ENCODE measurements at places on chromosomes 16 and 17.

GRCh38 chr17:40436636-40437035 is 6.6 kb upstream of the IGFBP4 start:
- no peak for DNase-seq

- peak; percentile 58 for DNase-seq
These were observed 3.2 kb upstream of the CDK5RAP3 start for GRCh38 chr17:47967607-47968252.

DNA sequence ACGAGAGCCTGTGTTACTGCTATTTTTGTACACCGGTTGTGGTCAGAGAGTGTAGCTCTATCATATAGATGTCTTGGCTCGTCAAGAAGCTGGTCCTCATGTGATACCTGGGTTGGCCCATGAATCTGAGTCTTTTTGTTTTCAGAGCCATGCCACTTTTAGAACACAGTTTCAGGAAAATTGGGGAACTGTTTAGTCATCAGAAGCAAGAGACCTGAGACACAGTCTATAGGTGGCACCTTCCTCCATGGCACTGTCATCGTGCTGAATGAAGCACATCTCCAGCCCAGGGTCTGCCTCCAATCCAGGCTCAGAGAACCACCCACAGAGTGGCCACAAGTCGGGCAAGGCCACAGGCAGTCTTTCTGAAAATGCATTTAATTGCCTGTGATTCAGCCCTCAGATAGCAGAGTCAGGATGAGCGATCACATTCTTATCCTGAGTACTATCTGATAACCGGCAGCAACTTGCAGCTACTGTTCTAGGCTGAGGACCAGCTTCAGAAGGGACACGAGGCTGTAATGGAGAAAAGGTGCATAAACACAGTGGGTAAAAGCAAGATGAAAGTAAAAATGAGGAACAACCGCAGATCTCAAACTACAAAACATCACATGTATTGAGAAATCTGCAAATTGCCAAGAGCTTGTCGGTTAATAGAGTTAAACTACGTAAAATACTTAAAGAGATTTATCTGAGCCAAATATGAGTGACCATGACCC is 14.2 kb upstream of the HAPSTR1 start:
- DNase-seq = no peak

- DNase-seq = peak; percentile 71
These were observed 2.1 kb downstream of the CPPED1 start for GRCh38 chr16:12801511-12802042.

GRCh38 chr17:9283909-9284308 is 262.6 kb downstream of the NTN1 start:
- no peak for DNase-seq

DNA sequence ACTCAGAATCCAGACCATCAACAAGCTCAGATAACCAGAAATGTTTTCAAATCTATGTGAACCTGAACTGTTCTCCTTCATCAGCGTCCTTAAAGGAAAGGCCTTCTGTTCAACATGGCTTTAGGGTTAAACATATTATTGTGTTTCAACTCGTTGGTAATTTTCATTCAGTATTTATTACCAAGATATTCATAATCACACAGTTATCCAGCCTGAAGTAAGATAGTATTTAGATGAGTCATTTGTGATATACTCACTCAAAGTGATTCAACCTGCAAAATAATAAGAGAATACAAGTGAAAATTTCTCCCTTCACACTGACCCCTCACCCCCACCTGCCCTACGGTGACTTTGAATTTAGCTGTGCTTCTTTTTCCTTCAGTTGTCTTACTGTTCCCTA is 3.0 kb downstream of the CYLD start:
- DNase-seq = no peak

GRCh38 chr16:3881499-3881990 is 1.0 kb upstream of the CREBBP start:
- DNase-seq = no peak

- no peak for DNase-seq
These were observed 1.3 kb upstream of the CPSF4L start for GRCh38 chr17:73262676-73263642.

DNA sequence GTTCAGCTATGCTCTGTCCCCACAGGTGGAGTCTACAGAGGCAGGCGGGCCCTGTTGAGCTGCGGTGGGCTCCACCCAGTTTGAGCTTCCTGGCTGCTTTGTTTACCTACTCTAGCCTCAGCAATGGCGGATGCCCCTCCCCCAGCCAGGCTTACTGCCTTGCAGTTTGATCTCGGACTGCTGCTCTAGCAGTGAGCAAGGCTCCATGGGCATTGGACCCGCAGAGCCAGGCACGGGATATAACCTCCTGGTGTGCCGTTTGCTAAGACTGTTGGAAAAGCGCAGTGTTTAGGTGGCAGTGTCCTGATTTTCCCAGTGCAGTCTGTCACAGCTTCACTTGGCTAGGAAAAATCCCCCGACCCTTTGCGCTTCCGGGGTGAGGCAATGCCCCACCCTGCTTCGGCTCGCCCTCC is 89.1 kb downstream of the BCAS3 start:
- DNase-seq = no peak

DNA sequence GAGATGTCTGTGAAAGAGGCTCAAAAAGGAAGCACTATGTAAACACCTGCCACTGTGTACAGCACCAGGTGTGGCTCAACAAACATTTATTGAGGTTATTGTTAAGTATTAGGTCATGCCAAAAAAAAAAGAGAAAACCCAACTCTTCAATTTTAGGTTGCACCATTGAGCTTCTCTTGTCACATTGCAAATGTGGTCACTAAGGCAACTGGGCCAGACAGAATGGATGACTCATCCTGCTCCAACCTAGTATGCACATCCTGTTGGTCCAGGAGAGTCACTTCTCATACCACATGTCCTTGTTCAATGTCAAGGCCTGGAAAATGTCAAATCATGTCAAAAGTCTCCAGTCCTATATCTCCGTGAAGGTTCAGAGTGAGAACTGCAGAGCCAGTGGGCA is 25.0 kb downstream of the HOXB1 start:
- DNase-seq = peak; percentile 77

DNA sequence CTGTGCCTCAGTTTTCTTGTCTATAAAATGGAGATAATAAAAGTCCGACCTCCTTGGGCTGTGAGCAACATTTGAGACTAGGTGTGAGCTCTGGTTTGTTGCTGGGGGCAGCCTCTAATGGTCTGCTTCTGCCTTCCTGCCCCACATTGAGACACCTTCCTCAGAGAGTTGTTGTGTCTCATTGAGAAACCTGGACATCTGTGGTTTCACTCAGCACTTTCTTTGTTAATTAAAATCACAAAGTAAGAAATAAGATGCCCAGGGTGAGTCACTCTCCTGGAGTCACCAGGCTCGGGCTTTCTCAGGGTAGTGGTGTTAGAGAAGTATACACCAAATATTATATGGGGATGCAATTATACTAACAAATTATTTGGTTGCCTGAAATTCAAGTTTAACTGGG is 389.2 kb upstream of the SALL1 start:
- peak; percentile 30 for DNase-seq

- no peak for DNase-seq
These were observed 43.6 kb downstream of the NFATC3 start for GRCh38 chr16:68128577-68129305.

DNA sequence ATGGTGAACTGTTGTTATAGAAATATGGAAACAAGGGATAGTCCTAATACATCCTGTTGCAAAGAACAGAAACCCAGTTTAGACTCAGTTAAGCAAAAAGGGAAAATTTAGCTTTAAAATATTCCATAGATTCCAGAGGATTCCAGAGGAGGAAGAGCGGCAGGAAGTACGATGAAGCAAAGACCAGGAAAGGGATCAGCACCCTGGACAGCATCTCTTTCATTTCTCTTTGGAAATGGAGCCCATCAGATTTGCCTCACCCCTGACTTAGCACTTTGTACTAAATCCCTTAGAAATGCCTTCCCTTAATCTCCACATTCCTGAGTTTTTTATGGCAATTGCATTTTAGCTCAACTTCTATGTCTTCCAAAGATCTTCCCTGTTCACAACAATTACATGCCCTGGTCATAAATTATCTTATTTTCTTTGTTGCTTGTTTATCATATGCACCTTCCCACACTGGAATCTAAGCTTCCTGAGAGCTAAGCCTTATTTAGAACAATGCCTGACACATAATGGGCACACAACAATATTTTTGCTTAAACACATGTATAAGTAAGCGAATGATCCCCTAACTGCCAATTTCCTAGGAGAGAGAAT is 150.0 kb upstream of the RBFOX1 start:
- DNase-seq = no peak

DNA sequence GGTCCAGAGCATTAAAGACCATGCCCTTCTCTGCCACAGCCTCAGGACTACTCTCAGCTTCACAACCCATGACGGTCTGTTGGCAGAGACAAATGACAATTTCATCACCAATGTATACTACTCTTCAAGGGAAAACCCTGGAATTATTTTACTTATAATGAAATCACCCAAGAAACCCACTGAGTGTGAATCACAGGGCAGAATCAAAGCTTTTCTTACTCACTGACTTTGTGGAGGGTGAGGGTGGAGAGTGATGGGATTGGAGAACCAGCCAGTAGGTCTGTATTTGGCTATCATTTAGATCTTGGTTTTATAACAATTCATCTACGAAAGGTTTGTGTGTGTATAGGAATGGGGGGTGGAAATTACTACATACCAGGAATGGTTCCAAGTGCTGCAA is 442.6 kb downstream of the SHISA9 start:
- no peak for DNase-seq

GRCh38 chr16:76490036-76490639 is 212.9 kb downstream of the CNTNAP4 start:
- DNase-seq = no peak

- DNase-seq = no peak
These were observed 42.1 kb downstream of the TMEM114 start for GRCh38 chr16:8548166-8548565.

DNA sequence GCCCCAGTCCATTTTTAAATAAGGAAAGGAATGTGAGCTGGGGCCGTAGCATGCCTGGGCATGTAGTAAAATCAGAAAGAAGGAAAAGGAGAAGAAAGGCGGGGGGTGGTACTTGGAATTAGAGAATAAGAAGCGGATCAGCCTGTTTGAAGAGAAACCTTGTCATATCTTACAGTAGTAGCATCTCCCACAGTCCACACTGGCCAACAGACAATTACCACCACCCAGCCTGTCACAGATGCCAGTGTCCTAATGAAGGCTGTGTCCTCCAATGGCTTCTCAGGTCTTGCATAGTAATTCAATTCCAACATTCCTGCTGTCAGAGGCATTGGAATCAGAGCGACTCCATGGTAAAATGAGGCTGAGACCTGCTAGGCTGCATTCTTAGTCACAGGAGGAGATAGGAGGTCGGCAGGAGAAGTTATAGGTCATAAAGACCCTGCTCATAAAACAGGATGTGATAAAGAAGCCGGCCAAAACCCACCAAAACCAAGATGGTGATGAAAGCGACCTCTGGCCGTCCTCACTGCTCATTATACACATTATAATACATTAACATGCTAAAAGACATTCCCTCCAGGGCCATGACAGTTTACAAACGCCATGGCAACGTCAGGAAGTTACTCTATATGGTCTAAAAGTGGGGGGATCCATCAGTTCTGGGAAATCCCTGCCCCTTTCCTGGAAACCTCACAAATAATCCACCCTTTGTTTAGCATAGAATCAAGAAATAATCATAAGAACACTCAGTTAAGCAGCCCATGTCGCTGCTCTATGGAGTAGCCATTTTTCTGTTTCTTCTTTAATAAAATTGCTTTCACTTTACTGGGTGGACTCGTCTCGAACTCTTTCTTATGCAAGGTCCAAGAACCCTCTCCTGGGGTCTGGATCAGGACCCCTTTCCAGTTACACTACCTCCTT is 9.6 kb upstream of the AKAP10 start:
- no peak for DNase-seq

DNA sequence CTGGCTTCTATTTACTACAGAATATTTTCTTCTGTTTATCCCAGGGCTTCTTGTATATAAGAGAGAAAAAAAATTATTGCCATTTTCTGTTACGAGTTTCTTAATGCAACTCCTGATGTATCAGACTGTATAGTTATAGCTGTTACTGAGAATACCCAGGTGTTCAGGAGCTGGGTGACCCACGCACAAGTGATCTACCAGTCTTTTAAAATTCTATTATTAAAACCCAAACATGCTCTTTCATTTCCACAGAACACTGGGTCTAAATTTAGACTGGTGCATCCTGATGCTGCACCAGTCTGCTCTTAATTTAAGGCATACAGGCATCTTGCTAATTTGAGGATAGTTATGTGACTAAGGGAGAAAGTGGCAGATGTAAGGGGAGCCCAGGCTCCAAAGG is 31.2 kb upstream of the NLRP1 start:
- DNase-seq = no peak

DNA sequence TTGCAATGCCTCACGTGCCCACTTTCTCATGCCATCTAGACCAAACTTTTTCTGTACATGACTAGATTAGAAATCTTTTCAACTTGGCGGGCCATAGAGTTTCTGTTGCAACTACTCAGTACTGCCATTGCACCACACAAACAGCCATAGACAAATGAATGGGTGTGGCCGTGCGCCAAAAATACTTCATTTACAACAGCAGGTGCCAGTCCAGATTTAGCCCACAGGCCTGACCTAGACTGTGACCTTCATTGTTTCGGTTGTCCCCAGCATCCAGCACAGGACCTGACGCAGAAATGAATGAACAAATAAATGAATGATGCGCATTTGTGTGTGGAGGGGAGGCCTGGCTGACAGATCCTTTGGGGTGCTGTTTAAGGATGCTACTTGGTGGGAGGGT is 14.3 kb upstream of the PDK2 start:
- no peak for DNase-seq

DNA sequence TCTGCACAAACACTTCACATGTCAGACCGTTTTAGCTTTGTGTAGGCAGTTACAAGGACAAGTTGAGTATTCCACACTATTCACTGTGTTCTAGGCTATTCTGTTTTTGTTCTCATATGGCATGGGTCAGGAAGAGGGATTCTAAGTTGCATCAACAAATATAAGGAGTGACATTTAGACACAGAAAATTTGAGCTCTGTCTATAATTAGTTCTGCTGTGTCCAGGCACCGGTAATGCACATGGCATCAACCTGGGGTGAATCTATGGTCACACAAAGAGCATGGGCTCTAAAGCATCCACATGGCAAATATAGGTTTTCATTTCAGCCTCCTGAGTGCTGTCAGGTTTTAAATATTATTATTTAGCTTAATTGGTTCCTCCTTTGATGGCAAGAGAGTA is 130.4 kb upstream of the PMFBP1 start:
- DNase-seq = no peak

GRCh38 chr16:5791011-5791657 is 693.5 kb upstream of the EEF2KMT start:
- no peak for DNase-seq

GRCh38 chr17:82836823-82837357 is 2.9 kb downstream of the ZNF750 start:
- no peak for DNase-seq

GRCh38 chr16:24869033-24869432 is 23.3 kb downstream of the SLC5A11 start:
- no peak for DNase-seq

Data from GM04504 (cell line).